Upper lobe of left lung (tissue), 6 donors: ENCODE measurements at places on chromosomes 11 and 22. TPM values are rescaled to one million over a fixed set of nuclear protein-coding genes. Genes with fewer than 3 reads are reported as not detected.

GRCh38 chr11:85602526-85603213 lies 24.5 kb downstream of the DLG2 start:
- DNase-seq: no peak

GRCh38 chr11:132142554-132142953 lies 772.1 kb downstream of the NTM start:
- DNase-seq: no peak

GRCh38 chr22:35960854-35961253 lies 67.8 kb downstream of the RBFOX2 start:
- no peak for DNase-seq

- DNase-seq: no peak
Observed at GRCh38 chr11:825366-826226, 2.1 kb upstream of the CRACR2B start.

GRCh38 chr11:68658097-68658496 lies 26.2 kb upstream of the GAL start:
- no peak for DNase-seq

DNA sequence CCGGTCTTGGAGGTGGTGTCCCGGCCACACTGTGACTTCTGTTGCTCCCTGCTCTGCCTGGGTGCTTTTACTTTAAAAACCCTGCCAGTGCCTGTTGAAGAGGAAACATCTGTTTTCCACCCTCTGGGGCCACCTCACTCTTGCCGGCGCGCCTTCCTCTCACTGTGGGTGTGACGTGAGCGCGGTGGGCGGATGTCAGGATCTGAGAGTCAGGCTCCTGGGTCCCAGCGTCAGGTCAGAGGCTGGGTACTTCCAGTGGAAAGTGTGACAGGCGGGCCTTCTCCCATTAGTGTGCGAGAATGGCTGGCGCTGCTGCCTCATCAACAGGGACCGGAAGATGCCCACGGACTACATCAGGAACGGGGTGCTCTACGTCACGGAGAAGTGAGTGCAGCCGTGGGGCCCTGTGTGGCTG lies 54.2 kb downstream of the GRAMD4 start:
- DNase-seq: peak; percentile 58

GRCh38 chr22:35719212-35719875 lies 1.7 kb downstream of the APOL5 start:
- no peak for DNase-seq

GRCh38 chr11:32312865-32313403 lies 122.4 kb downstream of the WT1 start:
- peak; percentile 24 for DNase-seq

- DNase-seq: no peak
Observed at GRCh38 chr11:78066471-78066870, 2.8 kb downstream of the THRSP start.

- DNase-seq: no peak
Observed at GRCh38 chr11:60194511-60194910, 11.6 kb upstream of the MS4A6A start.

- DNase-seq: peak; percentile 13
Observed at GRCh38 chr11:19968860-19969259, 191.4 kb downstream of the DBX1 start.

- peak; percentile 82 for DNase-seq
Observed at GRCh38 chr11:47415949-47416472, 7.6 kb downstream of the SLC39A13 start.

- DNase-seq: no peak
Observed at GRCh38 chr11:126403658-126404057, 48.2 kb downstream of the ST3GAL4 start.

GRCh38 chr11:15851051-15851498 lies 505.3 kb downstream of the SOX6 start:
- DNase-seq: no peak

Gene FUT4
- 9.4 TPM for total RNA-seq

Gene MYO7A
- total RNA-seq: 5.9 TPM

Gene C22orf31
- not detected for total RNA-seq

Gene RIBC2
- total RNA-seq: 16.7 TPM

Gene SLC6A5
- total RNA-seq: not detected

Gene OR52A5
- total RNA-seq: not detected
